ENCODE measurements at places on chromosomes 12 and 14.

DNA sequence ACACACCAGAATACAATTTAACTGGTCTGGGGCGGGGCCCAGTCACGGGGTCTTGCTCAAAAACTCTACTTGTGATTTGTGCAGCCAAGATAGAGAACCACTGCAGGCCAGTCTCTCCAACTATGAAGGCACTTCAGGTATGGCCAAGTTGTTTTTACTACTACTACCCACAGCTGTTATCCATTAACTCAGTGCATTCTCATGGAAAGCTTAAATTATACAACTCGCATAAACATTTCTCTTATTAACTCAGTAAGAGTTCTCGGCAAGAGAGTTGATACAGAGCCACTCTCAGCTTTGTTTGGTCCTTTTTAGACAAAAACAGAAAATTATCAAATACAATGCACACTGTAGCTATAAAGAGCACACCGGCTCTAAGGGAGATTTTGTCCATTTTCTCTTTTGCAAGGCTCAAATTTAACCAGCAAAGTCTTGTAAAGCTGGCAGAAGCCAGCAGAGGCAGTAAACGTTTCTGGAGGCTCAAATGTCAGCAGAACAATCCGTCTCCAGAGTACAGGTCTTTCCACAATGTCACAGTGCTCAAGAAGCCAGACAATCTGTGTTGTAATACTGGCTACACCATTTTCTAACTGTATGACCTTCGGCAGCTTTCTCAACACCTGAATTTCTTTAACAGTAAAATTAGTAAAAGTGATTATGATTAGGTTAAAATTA is 85.9 kb downstream of the PTGER2 start:
- no peak for DNase-seq

- DNase-seq = no peak
Measured at GRCh38 chr14:33642691-33643244, 308.1 kb downstream of the EGLN3 start.

GRCh38 chr14:105072381-105072861 is 7.2 kb upstream of the GPR132 start:
- DNase-seq = no peak

- DNase-seq = no peak
Measured at GRCh38 chr14:50750323-50750722, 80.6 kb downstream of the NIN start.

GRCh38 chr14:84750763-84751554 is 779.0 kb upstream of the FLRT2 start:
- DNase-seq = no peak

DNA sequence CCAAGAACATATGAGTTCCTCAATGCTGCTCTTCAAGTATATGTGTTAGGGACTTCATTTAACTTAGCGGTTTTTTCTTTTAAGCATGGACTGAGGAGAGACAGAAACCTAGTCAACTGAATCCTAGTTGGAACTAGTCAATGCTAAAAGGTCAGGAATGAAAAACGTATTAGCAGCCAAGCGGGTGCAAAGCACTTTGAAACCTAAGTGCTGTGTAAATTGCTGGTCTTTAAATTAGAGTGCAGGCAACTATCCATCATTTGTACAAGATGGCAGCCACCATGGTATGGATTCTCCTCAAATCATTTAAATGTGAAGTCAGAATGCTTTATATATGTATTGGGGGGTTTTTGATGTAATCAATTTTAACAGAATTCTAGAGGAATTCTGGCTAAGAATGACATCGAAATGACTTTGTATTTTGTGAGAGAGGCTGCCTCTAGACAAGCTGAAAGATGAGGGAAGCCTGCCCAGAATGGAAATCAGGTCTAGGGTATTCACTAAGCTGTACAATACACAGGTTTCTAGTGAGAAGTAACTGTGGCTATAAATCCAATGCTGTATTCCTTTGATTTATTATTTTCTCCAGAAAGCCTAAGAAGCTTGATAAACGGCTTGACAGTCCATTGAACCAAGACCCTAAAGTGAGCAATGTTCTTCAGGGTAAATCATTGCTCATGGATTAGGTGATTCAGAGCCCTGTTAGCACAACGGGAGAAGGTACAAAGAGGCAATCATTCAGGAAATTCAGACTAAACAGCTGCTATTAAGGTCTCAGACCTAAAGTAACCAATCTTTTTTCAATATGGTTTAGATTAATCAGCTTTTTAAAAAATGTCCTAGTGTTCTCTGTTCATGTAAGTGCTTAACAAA is 198.8 kb downstream of the ANO2 start:
- DNase-seq = no peak

GRCh38 chr14:61064856-61065255 is 83.8 kb downstream of the SLC38A6 start:
- DNase-seq = no peak

DNA sequence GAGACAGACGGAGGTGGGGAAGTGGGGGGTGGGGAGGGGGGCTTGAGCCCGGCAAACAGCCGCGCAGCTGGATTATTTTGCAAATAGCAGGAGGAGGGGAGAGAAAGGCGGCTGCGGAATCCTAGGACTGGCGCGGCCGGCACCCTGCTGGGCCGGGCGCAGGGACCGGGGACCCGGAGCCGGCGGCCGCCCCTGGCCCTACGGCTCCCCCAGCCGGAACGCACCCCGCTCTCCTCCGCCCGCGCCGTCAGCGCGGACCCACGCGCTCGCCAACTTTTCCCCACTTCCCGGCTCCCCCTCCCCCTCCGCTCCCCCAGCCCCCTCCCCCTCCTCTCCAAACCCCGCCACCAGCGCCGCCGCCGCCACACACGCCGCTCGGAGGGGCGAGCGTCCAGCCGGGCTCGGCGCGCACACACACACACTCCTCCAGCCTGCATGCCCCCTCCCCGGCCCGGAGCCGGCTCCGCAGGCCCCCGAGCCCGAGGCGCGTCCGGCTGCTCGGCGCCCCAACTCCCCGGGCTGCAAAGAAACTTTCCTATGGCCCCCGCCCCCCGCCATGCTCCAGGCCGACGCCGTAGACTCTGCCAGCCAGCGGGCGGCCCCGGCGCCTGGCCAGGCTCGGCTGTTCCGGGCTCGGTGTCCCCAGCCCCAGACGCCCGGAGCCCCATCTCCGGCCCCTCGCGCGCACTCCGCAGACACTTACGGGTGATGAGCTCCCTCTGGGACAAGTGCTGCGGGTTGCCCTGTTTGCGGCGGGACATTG is 1.4 kb downstream of the BCL11B start:
- peak; percentile 57 for DNase-seq

DNA sequence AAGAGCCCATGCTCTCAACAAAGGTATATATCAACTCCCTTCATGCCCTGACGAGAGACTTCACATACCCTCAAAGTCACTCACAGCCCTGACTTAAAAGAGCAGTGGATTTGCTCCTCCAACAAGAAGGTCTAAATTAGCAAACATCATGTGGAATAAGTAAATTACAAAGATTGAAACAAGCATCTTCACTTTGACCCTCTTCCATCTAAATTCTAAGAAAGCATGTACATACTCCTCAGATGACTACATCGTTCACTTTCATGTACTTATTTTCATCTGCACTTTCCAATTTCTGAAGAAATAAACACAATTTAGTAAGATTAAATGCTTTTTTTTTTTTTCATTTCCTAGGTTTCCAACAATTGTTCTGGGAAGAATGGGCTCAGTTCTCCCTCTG is 38.6 kb upstream of the KRR1 start:
- no peak for DNase-seq

DNA sequence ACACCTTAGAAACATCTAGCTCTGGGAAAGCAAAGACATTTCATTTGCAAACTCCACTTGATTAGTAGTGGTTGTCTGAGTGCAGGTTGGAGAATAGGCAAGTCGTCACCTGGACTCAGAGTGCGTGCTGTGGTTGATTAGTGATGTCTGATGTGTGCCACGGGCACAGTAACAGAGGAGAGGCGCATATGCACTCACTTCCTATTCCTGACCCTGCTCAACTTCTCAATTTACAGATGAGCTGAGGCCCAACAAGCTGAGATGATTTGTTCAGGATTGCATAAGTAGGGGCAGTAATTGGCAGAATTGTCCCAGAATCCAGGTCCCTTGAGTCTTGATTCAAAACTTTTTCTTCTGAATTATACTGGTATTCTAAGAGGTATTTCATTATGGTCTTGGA is 44.9 kb downstream of the ADCK1 start:
- no peak for DNase-seq

DNA sequence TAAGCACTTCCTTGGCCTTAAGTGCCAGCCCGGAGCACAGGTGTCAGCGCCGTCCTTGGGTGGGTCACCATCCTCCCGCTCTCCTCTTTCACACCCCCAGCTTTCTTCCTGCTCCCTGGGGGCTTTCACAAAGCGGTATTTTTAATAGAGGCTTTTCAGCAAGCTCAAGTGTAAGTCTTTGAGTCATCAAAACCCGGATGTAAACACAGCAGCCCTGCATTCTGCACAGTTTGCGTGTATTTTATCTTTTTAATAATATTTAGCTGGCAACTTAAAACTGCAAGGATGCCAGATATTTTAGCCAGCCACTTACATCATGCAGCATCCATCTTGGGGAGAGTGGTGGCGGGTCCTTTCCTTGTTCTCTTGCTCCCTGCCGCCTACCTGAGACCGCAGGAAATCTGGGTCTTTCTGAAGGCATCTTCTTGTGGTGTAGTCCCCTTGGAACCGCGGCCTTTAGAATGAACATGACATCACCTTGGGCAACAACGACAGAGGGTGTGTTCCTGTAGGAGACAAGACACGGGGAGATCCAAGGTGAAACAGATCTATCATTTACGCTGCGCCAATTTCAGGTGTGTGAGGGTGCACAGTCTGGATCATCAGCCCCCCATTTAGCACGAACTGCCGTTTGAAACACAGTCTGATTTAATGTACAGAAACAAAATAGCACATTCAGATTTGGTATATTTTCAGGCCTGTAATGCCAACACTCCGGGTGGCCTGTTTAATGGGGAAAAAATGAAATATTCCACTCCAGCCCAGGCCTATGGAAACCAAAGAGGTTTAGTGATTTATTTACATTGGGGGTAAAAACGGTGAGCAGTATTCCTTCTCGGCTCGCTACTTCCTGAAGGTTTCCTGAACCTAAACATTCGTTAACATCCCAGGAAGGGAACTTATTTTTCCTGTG is 12.5 kb upstream of the IRF2BPL start:
- peak; percentile 63 for DNase-seq

GRCh38 chr14:89507521-89507920 is 90.5 kb upstream of the FOXN3 start:
- DNase-seq = no peak

DNA sequence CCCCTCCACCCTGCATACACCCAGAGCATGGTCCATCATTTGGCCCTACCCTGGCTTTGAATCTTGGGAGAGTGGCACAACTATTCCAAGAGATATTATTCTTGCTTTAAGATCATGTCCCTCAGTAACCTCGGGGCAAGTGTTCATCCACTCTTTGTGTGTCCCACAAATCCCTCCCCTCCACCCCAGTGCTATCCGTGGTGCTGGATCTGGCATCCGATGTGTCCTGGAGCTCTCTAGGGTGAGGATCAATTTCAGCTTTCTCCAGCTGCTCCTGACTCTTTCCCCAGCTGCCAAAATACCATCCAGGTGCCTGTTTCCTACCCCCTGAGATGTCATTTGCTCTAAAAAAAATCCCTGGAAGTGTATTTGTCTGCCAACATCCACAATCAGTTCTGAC is 64.8 kb upstream of the CMKLR1 start:
- DNase-seq = no peak

Measured in stimulated activated naive CD8-positive, alpha-beta T cell treated with anti-CD3 and anti-CD28 coated beads, Interleukin-15, Interleukin-2, amounts not matched to agents 100 U/mL and 50 U/mL, for 24 hours (primary cell).